Right renal pelvis (tissue), 4 donors: ENCODE measurements at places on chromosomes 2 and 18.

DNA sequence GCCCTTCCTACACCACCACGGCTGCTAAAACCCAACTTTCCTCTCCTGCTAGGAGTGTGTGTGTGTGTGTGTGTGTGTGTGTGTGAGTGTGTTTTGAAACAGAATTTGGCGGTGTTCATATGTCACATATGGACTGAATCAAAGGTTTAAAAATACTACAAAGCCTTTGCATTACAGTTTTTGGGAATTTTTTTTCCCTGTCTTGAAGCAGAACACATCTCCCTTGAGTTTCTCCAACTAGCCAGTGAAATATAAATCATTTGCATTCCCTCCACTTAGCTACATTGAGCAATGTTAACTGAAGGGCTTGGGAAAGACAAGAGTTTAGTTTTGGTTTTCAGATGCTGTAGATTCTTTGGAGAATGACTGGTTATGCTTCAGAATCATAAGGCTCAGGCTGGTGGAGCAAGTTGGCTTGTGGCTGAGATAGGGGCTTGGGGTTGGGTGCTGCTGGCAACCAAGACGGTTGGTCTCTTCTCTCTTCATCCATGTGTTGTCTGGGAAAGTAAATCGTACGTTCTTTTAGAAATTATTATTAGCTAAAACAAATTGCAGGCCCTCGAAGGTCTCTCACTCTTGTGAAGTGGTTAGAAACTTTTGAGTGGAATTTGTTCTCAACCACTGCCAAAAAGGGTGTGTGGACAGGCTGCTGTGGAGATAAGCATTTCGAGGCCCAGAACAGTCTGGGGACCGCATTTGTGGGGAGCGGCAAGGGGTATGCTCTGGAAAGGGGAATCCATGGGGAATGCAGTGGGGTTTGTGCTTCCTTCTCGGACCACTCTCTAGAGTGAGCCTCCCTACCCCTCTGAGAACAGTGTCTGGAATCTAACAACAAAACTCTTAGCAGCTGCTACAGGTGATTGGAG is 1.4 kb downstream of the NRP2 start:
- DNase-seq = no peak

GRCh38 chr2:201057087-201057521 is 14.4 kb downstream of the HYCC2 start:
- no peak for DNase-seq

DNA sequence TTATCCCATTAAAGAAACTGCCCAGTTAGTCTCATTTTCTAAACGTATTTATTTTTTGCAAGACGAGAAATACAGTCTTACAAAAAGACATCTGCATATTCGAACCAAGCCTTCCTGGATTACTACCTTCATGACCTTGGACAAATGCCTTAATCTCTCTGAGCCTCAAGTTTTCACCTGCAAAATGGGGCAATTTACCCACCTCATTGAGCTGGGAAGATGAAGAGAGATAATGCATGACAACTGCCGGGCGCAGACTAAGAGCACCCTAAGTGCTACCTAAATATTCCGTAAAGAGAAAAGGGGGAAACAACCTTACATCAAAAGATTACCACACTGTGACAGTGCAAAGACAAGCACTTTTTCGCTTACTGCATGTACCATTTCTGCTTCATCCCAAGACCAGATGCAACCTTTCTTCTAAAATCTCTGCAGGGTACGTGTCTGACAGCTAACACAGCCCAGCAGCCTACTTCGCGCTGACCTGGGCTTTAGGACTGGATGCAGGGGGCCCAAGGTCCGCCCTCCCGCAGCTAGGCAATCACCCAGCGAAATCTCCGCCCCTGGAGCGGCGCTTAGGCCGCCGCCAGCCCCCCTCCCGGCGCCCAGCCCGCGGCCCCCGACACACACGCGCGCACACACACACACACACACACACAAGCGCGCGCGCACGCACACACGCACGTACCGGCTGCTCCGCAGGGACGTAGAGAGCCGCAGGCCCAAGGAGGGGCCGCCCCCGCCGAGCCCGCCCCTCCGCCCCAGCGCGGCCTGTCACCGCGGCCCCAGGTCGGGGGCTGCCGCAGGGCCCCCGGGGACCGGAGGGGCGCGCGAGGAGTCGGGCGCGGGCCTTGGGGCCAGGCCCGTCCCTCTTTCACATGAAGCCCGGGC is 766 bp downstream of the MAP3K2 start:
- no peak for DNase-seq

DNA sequence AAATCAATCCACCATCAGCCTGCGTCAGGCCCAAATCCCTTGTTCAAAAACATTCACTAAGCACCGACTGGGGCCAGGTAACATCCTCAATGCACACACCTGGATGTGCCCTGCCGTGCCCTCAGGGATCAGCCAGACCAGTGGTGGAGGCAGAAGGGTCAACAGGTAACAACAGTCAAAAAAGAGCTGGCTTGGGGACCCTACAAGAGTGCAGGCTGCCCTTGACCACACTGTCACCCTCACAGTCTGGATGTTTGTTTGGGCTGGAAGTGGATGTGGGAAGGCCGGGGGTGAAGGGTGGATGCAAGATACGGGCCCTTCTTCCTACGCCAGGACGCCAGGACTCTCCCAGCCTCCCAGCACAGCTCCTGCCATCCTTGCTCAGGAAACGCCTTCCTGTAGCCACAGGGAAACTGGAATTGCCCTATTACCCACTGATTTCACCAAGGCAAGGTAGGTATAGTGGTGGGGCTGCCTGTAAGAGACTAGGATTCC is 2.7 kb downstream of the BIN1 start:
- no peak for DNase-seq

- DNase-seq = no peak
Observed at GRCh38 chr2:226726546-226726945, 73.1 kb downstream of the IRS1 start.

DNA sequence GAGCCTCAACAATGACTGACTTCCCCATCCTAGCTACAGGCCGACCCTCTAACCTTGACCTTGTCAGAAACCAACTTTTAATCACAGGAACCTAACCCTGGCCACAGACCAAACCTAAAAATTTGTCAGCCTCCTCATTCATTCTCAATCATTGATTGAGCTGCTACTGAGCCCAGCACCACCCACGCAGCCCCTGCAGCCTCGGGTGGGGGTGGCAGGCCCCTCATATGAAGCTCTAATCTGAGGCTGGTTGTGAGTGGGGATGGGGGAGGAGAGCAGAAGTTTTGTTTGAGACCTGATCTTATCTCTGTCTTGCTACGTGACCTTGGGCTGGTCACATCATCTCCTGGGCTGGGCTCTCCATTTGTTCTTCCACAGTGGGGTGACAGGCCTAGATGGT is 99.5 kb upstream of the EPAS1 start:
- no peak for DNase-seq
